Smooth muscle cell of the brain vasculature (primary cell): ENCODE measurements at places on chromosomes 13 and 19.
A peak's percentile ranks its signal among the peaks of the same experiment; 100 is the strongest.

DNA sequence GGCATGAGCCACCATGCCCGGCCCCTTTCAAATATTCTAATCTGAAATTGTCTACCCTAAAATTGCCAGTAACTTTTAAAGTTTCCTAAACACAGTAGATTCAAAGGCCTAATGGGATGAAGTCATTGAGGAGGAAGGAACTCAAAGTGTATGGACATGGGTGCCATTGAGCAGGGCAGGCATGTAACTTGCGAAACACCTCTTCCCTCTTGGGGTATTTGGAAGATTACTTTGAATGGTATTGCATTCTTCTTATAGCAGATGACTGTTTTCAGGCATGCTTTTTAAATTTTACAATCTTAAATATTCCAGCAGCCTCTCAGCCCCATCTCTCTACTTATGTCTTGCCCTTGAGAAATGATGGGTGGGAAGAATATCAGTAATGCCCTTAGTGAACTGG, 21.0 kb downstream of the TM9SF2 start:
- DNase-seq: no peak

GRCh38 chr19:7257148-7258040, 36.8 kb downstream of the INSR start:
- DNase-seq: no peak

GRCh38 chr19:16771618-16772017, 52.0 kb downstream of the NWD1 start:
- peak; percentile 55 for DNase-seq

DNA sequence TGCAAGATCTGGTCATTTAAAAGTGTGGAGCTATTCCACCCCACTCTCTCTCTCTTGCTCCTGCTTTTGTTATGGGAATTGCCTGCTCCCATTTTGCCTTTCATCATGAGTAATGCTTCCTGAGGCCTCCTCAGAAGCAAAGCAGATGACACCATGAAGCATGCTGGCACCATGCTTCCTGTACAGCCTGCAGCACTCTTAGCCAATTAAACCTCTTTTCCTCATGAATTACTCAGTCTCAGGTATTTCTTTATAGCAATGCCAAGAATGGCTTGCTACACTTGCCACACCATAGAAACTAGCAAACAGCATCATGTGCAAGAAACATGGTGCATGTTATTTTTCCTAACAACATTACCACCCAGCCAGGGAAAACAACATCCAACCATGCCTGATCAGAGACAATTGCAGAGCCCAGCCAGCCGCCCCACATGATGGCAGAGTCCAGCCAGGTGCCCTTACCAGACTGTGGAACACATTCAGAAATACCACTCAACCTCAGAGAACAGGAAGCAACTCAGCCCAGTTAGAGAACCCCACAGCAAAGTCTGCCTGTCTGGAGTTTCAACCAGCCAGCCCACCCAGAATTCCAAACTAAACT, 36.9 kb downstream of the SYDE1 start:
- DNase-seq: no peak

GRCh38 chr13:101190337-101190736, 226.0 kb downstream of the NALCN start:
- DNase-seq: no peak

DNA sequence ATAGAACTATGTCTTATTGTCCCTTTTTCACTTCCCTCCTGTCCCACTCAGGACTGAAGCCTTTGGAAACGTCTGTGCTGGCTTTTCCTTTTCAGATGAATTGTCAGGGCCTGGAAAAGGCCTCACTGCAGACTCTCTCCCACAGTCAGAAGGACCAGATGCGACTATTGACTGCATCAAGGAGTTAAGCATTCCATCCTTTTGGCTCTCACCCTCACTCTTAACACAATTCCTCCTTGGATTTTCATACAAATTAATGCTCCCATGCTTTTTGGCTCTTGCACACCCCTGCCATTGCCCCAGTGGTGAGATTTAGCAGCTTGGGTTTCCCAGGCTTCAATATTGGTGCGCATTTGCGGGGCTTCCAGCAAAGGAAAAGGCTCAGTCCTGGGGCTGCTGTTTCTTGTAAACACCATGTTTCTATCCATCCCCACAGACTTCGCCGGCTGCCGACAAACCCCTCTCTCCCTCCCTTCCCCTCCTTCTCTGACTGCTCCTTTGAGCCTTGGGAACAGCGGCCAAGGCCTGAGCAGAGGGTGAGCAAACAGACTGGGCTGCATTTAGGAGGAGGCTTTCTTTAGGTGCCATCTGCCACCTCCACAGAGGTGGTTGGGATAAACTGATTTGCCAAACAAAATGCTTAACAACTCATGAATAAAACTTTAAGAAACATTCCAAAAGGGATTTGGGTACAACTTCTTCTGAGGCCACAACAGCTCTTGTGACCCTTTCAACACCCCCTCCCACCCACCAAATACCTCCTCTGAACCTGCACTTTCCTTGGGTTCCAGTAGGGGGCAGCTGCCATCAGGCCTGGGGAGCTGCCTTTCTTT, 48.6 kb upstream of the PCDH8 start:
- no peak for DNase-seq

GRCh38 chr13:58048670-58049069, 417.1 kb downstream of the PCDH17 start:
- no peak for DNase-seq

DNA sequence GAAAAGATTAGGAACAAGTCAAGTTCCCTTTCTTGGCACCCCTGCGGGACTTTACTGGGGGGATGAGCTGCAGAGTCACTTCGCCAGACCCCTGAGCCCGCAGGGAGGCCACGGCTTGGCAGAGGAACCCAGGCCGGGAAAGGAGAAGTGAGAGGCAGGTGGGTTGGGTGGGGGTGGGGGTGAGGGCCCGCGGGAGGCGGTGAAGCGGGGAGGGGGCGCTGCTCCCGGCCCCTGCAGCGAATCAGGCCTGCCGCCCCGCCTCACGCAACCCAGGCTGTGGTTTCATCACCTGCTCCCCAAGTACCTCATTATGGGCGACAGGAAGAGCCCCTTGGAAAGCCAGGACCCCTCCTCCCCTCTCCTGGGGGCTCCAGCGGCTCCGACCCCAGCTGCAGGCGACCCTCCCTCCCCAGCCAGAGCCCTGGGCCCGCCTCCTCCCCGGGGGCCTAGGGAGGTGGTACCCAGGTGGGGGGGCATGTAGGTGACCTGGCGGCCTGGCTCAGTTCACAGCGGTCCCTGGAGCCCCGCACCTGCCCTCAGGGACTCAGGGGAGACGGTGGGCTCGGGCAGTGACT, 9.5 kb downstream of the MEF2B start:
- no peak for DNase-seq

- DNase-seq: no peak
Measured at GRCh38 chr19:4477034-4477801, 5.1 kb downstream of the HDGFL2 start.

DNA sequence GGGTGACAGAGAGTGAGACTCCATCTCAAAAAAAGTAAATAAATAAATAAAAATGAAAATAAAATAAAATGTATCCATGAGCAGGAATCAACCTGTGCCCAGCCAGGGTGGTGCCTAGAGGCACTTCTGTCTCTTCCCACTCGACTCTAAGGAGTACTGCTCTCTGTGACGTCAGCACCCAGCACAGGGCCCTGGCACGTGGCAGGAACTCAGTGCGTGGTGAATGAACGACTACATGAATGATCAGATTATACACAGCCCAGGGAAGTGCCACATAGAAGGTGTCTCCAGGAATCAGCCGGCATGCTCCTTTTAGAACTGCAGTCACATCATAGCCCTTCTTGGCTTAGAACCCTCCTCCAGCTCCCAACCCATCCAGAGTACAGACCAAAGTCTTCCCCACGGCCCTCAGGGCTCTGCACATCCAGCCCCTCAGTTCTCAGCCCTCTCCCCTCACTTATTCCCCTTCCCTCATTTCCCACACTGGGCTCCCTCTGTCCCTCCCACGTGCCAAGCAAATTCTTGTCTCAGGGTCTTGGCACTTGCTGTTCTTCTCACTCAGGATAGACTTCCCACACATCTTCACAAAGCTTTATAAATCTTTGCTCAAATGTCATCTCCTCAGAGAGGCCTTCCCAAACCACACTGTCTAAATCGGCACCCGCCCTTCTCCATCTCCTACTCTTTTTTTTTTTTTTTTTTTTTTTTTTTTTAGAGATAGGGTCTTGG, 4.2 kb downstream of the CLIP3 start:
- DNase-seq: no peak

DNA sequence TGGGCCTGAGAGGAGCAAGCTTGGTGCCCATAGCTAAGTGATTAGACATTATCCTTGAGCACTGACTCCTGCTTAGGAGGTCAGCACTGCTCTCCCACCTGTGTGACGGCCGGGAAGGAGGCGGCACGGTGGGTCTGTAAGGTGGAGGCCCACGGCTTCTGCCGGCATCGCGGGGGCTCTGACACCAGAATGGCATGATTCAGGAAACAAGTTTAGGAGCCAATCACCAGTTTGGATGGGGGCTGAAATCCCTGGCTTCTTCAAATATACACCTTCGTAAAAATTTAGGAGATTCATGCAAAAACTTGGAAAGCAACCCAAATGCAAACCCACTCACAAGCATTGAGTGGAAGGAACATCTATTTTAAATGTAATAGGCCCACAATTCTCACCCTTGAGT, 307.3 kb upstream of the TSHZ3 start:
- no peak for DNase-seq

GRCh38 chr19:34351382-34351826, 13.6 kb upstream of the GPI start:
- no peak for DNase-seq

DNA sequence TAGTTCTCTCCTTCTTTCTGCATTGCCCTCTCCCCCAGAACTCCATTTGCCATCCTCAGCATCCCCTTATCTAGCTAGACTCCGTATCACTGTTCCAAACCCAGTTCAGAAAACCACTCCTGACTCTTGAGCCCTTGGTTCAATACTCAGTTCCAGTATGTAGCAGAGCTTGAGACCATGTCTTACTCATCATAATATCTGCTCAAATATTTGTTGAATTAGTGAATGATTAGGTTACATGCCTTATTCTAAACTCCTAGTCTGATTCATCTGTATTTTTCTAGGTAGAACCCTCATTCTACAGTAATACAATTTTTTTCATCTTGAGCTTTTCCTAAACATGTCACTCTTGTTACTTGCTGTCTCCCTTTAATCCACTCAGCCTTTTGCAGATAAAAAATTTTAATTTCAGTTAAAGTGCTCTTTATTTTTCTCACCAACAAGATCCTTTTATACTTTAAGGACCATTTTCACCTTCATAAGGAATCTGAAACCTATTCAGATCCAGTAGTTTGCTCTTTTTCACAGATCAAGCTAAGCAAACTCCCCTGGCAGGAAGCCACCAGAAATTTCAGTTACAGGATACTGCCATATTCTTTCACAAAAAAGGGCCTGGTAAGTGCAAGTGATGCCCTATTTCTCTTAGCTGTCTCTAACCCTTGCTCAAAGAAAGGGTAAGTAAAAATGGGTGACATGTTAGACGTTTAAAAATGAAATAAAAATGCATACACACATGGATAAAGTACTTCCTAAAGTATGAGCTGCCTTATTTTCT, 23.1 kb upstream of the INTS6 start:
- no peak for DNase-seq

- DNase-seq: no peak
Measured at GRCh38 chr13:100484702-100485101, 103.9 kb downstream of the GGACT start.

DNA sequence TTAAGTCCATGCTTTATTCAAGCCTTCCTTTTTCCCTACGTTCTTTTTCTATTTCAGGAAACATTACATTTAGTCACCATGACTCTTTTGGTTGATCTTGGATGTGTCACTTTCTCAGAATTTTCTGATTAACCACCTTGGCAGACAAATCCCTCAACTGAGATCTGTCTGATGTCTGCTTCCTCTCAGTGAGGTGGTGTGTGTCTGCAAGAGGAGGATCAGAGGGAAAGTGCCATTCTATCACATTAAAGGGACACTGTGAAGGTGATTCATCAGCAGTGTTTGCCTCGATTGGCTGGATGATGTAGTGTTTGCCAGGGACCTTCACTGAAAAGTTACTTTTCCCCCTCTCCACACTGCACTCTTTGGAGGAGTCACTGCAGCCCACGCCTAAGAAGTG, 3.0 kb upstream of the CCNP start:
- DNase-seq: no peak

DNA sequence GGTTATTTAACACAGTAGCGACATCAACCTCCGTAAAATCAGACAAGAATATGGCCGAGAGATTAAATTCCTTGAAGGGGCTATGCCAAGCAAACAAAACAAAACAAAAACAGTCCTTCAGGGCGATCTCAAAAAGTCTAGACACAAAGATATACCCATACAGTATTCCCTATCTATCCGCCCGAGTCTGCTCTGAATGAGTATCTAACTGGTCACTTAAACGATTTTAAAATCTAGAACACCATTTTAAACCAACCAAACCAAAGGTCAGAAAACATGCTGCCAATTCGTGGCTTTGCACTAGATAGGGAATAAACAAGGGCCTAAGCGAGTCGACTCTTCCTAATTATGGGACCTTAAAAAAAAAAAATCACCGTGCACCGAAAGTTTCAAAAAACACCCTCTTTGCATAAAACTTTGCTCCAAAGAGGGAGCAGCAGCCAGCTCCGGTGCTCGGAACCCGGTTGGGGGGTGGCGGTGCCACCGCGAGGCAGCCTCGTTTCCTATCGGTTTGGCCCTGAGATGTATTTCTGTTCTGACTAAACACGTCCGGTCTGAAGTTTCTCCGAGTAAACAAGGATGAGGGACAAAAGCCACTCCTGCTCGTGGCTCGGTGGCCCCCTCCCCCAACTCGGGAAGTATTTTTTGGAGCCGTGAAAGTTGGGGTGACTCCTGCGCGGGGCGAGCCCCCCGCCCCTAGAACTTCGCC, 1.8 kb downstream of the HMGB1 start:
- peak; percentile 24 for DNase-seq

DNA sequence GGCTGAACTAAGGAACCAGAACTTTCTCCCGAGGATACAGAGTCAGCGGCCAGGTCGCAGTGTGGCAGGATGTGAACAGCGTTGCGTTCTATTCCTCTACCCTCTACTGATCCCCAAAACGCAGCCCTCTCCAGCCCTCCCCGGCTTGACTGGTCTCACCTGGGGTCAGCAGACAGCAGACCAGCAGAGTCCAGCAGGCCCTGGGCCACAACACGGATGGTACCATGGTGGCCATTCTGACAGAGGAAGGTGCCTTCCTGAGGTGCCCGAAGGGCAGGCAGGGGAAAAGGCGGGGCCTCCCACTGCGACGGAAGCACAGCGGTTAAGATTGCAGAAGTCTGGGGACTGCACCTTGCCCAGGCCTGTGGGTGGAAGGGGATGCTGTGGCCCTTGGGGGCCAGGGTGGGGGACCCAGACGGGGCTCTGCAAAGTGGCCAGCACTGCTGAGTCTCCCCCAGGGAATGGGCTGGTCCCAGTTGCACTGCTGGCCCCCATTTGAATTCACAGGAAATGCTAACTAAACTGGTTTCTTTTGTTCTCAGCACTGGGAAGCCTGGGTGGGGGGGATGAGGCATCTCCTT, at the start of gene ICAM3:
Gene ICAM3 (minus strand): TSS at position 245 of the 581 bp plus-strand sequence. CDS start 10 bp downstream, at position 235.
- DNase-seq: no peak
